ENCODE measurements at places on chromosomes 7 and 10.

DNA sequence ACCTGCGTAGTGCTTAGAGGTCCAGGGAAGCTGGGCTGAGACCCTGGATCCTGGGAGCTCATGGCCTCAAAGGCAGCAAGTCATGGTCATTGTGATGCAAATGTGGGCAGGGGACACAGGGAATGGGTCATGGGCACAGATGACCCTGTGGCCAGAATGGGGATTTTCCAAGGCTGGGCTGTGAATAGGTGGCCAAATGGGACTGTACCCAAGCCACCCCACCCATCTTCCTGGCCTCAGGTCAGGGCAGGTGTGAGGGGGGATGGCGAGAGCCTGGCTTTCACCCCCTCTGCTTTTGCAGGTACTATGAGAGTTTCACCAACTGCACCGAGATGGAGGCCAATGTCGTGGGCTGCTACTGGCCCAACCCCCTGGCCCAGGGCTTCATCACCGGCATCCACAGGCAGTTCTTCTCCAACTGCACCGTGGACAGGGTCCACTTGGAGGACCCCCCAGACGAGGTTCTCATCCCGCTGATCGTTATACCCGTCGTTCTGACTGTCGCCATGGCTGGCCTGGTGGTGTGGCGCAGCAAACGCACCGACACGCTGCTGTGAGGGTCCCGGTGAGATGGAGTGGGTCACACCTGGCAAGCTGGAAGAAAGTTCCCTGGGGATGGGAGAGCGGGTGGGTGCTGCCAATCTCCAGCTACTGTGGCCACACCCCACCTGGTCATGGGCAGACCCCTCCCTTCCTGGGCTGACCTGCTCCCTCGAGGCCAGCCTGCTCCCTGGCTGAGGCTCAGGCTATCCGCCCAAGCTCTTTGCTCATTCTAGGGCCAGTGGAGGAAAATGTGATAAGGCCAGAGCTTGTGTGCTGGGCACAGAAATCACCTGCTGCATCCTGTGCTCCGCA is 25.5 kb downstream of the RAMP3 start:
- DNase-seq = no peak

GRCh38 chr10:95663496-95663895 is 7.0 kb upstream of the ALDH18A1 start:
- DNase-seq = no peak

- DNase-seq = no peak
Observed at GRCh38 chr10:73248259-73248724, 1.2 kb upstream of the DNAJC9 start.

DNA sequence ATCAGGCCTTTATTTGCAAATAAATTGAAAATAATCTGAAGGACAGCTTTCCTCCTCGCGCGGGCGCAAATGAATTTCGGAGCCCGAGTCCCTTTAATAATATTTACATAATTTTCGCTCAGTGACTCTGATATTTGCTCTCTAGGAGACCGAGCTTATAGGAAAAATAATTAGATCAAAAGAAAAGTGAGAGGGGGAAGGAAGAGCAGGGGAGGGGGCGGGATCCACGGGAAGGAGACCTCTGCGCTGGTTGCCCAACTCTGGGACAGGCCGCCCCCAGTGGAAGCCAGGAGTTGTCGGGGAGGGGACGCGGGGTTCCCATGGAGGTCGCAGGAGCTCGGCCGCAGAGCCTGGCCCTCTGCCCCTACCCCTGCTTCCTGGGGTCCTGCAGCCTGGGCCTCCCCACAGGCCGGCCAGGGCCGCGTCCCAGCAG is 5.8 kb downstream of the UNCX start:
- DNase-seq = no peak

GRCh38 chr7:85103357-85103756 is 83.5 kb downstream of the SEMA3D start:
- no peak for DNase-seq

DNA sequence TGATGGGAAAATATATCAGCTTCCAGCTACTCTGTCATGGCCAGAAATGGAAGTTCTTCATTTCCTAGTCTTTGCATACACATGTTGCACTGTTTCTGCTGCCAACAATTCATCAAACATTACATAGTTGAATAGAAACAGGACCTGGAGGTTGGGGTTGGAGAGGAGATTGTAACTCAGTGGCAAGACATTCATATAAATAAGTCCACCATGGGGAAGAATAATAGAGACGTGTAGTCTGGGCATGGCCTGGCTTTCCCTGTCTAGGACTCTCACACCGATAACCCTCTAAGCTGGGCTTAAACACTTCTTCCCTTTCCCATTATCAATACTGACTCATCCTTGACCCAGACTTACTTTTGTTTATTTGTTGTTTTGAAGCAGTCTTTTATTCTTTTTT is 155.7 kb downstream of the PLPP4 start:
- no peak for DNase-seq
